ENCODE measurements at places on chromosomes 4 and X.
A peak's percentile ranks its signal among the peaks of the same experiment; 100 is the strongest.

DNA sequence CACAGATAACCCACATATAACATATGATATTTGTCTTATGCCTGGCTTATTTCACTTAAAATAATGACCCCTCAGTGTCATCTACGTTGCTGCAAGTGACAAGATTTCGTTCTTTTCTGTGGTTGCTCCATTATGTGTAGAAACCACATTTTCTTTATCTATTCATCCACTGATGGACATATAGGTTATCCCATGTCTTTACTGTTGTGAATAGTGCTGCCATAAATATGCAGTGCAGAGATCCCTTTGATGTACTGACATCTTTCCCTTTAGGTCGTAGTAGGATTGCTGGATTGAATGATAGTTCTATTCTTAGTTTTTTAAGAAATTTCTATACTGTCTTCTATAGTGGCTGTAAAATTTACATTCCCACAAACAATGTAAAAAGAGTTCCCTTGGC is 135.8 kb downstream of the TET2 start:
- no peak for DNase-seq

- DNase-seq, result no peak
Measured at GRCh38 chr4:30881985-30882384, 161.8 kb downstream of the PCDH7 start.

- DNase-seq, result no peak
Measured at GRCh38 chr4:57764856-57765255, 654.7 kb upstream of the IGFBP7 start.

GRCh38 chrX:68762766-68763165 is 66.1 kb upstream of the EFNB1 start:
- no peak for DNase-seq

DNA sequence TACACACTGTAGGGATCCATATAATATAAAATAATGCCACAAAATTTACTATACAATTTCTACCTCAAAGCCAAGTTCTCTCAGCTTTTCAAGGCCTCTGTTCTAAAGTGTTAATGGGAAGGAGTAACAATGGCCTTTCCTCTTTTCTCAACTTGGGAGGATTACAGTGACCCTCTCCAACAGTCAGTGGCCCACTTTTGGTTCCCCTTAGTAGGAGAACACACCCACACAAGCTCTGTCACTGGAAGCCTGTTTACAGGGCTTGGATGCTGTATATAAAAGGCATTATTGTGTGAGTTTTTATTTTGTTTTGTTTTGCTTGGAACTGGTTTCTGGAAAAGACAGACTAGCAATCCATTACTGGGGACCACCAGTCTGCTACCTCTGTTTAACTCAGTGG is 1.8 kb downstream of the ARHGEF6 start:
- peak; percentile 26 for DNase-seq

- DNase-seq, result no peak
Measured at GRCh38 chrX:57134702-57135101, 2.5 kb downstream of the SPIN2A start.

DNA sequence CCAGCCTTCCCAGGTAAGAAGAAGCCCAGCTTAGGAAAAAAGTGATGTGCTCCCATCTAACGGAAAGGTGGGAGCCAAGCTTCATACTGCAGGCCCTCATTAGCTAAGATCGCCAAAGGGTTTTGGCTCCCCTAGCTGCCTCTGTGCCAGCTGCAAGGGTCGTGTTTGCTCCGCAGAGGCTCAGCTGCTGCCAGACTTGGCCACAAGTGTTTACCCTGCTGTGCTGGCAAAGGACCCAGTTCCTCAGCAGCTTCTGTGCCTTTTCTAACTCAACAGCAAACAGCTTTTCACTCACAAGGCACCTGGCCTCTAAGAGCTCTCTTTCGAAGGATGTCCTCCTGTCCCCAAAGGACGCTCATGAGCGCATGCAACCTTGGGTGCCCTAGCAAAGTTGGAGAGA is 12.2 kb upstream of the VMA21 start:
- DNase-seq, result no peak

DNA sequence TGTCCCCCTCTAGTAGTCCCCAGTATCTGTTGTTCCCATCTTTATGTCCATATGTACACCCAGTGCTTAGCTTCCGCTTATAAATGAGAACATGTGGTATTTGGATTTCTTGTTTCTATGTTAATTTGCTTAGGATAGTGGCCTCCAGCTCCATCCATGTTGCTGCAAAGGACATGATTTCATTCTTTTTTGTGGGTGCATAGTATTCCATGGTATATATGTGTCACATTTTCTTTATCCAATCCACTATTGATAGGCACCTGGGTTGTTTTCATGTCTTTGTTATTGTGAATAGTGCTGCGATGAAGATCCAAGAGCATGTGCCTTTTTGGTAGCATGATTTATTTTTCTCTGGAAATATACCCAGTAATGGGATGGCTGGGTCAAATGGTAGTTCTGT is 6.3 kb downstream of the RAP1GDS1 start:
- DNase-seq, result no peak

GRCh38 chr4:163332526-163333406 is at the start of gene NPY1R:
TSS of gene NPY1R (minus strand) at chr4:163332596. CDS start at chr4:163326554, 6,042 bp downstream.
- DNase-seq, result peak; percentile 7

GRCh38 chr4:98779088-98779487 is 120.7 kb upstream of the TSPAN5 start:
- no peak for DNase-seq

- peak; percentile 7 for DNase-seq
Measured at GRCh38 chr4:52659722-52660261, 691 bp upstream of the USP46 start.

DNA sequence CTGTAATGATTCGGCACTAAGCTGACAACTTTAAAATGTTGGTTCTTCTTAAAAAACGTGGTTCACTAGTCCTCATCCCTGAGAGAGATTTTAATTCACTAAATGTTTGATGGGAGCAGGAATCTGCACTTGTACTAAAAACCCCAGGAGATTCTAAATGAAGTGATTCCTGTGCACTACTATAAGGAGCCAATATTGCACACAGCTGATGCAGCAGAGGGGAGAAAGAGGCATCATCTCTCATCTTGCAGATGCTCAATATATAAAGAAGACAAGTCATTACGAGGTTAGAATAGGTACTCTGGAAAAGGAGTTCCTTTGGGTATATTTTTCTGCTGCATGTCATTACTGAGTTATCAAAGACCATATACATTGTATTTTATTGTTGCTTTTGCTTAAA is 207.6 kb upstream of the RASGEF1B start:
- DNase-seq, result no peak

- no peak for DNase-seq
Measured at GRCh38 chr4:10622728-10623127, 61.8 kb downstream of the CLNK start.

- no peak for DNase-seq
Measured at GRCh38 chr4:849478-850175, 23.7 kb upstream of the CPLX1 start.

DNA sequence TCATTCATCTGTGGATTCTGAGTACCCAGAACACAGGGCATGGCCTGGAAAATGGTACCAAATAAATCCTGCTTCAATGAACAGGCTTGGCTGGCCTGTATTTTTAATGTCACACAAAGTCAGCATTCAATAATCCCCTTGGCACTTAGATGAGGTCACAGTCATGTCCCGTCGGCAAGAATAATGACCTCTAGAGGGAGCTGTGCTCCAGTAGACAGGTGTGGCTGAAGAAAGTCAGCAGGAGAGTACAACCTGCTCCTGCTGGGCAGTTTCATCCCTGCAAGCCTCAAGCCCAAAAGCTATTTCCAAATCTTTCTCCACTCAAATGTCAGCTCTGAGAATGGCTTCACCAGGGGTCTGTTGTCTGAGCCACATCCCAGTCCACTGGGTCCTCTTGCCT is 404.0 kb upstream of the F9 start:
- DNase-seq, result peak; percentile 7

DNA sequence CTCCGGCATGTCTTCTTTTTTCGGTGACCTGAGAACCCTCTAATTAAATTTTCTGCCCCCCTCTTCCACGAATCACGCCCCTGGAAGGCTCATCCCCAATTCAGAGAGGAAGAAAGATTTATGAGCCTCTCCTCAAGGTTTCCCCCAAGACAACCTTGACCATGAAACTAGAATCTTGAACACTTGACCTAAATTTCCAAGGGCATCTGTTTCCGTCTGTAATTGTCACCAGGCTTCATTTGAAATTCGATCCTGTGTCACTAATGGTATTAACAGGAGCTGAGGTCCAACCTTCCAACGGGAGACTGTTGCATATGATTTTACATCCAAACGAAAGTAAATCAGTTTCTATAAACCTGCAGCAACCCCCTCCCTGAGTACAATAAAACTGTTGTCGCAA is 139.9 kb upstream of the ZIC3 start:
- no peak for DNase-seq

GRCh38 chrX:2264179-2265030 is 236.4 kb downstream of the DHRSX start:
- no peak for DNase-seq

GRCh38 chrX:136714626-136715599 is 65.8 kb downstream of the ARHGEF6 start:
- peak; percentile 18 for DNase-seq

DNA sequence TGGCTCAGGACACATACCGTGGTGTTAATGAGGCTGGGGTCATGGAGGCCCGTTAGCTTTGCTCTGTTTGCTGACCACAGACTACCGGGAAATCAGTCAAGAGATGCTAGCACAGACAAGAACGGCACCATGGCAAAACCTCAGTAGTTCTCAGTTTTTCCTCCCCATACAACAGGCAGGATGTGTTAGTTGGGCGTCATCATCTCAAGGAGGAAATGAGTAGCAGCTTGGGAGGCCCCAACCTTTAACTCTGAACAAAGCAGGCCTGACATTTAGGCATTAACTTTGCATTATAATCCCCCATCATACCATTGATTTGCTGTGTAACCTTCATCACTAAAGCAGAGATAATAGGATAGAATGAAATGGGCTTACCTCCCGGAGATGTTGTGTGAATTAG is 714.2 kb downstream of the RPA4 start:
- no peak for DNase-seq

GRCh38 chr4:1664141-1664540 is 20.0 kb downstream of the FAM53A start:
- DNase-seq, result no peak

DNA sequence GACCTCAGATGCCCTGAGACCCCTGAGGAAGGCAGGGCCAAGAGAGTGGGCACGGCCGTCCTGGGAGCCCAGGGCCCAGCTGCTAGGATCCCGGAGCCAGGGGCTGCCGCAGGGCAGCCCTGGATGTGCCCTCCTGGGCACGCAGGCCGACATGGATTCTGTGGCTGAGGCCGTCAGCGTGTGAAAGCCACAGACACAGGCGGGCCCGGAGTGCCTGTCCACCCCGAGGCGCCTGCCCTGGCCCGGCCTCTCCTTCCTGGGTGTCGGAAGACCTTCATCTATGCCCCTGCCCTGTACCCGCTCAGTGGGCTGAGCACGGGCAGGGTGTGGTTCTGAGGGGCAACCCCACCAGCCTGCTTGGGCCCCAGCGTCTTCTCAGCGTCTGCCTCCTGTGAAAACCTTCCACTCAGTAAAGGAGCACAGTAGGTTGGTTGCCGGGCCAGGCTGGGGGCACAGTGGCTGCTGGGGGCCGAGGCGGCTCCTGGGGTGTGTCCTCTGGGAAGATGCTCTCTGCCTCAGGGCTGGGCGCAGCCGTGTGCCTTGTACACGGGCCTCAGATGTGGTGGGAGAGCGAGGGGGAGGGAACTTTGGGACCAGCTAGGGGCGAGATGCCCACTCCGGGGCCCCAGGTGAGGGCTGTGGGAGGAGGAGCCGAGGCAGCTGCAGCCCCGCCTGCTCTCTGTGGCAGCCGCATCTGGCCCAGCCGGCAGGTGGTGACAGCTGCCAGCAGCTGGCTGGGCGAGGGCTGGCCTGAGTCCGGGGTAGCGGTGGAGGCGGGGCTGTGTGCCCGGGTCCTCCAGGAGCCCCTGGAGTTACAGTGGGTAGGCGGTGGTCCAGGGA is 20.8 kb downstream of the FGFRL1 start:
- DNase-seq, result no peak

DNA sequence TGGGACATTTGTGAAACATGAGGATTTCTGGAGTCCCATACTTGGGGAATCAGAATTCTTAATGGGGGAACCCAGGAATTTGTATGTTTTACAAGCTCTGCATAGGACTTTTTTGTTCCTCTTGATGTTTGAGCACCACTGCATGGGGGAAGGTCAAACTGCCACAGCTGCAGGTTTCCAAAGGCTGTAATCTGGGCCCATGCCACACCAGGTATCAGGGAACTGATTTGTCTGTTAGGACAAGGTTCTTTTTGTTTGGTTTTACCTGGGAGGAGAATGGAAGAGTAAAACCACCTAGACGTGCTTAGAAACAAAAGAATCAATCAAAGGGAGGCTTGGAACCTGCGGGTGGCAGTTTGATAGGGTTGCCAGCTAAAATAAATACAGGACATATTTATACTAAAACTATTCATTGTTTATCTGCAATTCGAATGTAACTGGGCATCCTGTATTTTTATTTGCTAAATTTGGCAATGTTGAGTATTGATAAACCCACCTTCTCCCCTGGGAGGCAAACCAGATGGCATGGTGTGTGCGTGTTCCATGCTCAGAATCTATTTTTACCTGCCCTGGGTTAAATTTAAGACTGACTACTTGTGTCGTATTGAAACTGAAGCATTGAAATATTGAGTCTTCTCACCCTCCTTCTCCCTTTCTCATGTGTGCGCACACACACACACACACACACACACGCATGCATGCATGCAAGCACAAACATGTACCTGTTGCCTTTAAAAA is 63.7 kb downstream of the TMEM164 start:
- DNase-seq, result no peak

GRCh38 chrX:121179972-121180371 is 132.6 kb downstream of the GLUD2 start:
- DNase-seq, result no peak

DNA sequence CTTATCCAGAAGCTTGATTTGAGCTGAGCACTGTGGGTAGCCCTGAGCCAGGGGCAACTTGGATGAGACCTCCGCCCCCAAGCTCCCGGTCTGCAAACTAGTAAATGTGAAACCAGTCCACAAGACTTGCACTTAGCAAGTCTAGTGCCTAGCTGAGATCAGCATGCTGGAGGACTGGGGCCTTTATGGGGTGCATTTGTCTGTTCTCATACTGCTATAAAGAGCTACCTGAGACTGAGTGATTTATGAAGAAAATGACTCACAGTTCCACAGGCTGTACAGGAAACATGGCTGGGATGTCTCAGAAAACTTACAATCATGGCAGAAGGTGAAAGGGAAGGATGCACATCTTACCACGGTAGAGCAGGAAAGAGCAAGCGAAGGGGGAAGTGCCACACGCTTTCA is 42.1 kb upstream of the HOPX start:
- DNase-seq, result no peak

DNA sequence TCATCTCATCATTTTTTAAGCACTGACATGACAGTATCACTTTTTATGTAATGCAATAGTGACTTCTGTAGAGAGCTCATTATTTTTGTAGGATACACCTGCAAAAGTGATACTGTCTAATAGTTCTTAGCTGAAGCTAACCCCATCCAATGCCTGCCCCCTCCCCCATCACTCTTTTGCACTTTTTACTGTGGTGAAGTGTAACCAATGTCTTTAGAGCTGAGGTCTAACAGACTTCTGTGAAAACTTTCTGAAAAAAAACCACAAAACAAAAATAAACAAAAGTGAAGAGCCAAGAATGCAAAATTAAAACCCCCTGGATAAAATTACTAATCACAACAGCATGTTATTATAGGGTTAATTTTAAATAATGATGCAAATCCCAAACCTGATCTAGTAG is 301.1 kb downstream of the ANK2 start:
- DNase-seq, result no peak
